Heart right ventricle (tissue), 16 donors: ENCODE measurements at places on chromosomes 3 and 15. TPM values are rescaled to one million over a fixed set of nuclear protein-coding genes. Genes with fewer than 3 reads are reported as not detected.

DNA sequence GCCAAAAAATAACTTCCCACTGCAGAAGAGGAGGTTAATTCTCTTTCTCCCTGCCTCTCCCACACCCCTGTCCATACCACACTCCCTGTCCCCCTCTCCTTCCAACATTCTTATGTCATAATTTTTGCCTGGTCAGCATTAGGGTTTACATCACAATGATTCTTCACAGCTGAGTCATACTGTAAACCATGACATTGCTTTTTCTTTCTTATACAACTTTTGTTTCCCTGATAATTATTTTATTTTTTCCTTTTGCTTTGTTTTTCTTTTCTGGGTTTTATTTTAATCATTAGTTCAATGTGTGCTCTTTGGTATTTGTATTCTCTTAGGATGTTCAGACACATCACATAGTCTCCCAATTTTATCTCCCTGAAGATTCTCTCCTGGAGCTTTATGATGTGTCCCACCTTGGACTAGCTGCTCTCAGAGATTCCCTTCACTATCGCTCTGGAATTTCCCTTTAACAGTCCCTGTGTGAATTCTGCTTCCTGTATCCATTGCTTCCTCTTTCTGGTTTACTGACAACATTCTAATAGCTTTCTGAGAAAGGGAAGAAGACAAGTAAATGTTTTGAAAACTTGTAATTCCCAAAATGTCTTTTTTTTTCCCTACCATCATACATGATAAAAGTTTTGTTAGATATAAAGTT lies 70.7 kb downstream of the SOX2 start:
- no peak for DNase-seq

DNA sequence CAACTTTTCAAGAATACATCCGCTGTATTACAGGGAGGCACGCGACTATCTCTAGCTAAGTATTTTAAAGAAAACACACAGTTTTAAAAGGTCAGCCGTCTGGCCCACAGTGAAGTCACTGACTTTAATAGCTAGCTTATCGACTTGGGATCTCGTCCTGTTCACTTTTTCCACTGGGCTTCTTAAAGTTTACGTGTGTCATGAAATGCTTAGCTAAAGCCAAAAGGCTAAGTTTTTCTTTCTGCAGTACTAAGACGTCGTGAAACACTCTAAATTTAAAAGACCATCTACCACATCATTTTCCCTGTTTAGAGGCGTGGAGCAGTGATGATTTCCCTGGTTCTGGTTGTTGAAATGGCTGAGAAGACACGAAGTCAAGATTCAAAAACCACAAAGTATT lies 27.1 kb downstream of the LRIG1 start:
- no peak for DNase-seq

DNA sequence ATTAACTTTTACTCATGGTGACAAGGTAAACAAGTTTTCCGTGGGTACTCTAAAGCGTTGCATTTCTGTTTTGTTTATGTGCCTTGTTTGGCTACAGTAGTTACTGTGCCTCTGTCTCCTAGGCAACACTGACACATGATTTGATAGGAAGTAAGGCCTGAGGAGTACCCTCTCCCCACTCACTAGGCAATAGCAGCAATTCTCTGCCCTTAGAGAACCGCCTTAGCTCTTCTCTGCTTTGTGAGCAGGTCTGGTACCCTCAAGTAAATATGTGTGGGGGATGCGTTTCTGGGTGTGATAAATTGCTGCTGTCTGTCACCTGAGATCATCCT lies at the start of gene IL5RA:
Gene IL5RA, minus strand, starts transcription at position 76 of the 332 bp plus-strand sequence. CDS start 5,390 bp downstream, outside the sequence.
- DNase-seq: no peak

DNA sequence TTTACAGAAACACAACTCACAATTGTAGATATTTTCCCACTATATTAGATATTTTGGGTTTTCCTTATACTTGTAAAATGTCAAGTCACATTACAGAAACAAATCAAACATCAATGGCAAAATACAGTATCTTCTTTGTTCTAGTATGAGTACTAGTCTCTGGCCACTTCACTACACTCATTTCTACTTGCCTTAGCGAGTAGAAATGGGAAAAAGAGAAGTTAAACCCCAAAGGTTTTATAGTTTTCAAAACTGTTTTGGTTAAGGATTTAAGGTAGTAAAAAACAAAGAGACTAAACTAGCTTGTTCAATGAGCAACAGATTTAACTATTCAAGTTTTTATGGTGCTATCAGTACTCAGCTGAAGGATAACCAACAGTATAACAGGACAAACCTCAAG lies 81.7 kb downstream of the BTD start:
- no peak for DNase-seq

GRCh38 chr3:167675848-167676247 lies 22.1 kb upstream of the WDR49 start:
- DNase-seq: no peak

GRCh38 chr3:50100386-50100785 lies 11.7 kb downstream of the RBM5 start:
- DNase-seq: no peak

- DNase-seq: no peak
Measured at GRCh38 chr3:105518203-105518602, 151.5 kb downstream of the ALCAM start.

GRCh38 chr3:182606905-182607504 lies 186.3 kb upstream of the ATP11B start:
- DNase-seq: no peak

The AGBL1 gene
- 0.02 TPM for total RNA-seq

GRCh38 chr15:55007561-55007960 lies 189.2 kb downstream of the RSL24D1 start:
- no peak for DNase-seq

GRCh38 chr3:172107403-172107802 lies 68.0 kb downstream of the FNDC3B start:
- no peak for DNase-seq

DNA sequence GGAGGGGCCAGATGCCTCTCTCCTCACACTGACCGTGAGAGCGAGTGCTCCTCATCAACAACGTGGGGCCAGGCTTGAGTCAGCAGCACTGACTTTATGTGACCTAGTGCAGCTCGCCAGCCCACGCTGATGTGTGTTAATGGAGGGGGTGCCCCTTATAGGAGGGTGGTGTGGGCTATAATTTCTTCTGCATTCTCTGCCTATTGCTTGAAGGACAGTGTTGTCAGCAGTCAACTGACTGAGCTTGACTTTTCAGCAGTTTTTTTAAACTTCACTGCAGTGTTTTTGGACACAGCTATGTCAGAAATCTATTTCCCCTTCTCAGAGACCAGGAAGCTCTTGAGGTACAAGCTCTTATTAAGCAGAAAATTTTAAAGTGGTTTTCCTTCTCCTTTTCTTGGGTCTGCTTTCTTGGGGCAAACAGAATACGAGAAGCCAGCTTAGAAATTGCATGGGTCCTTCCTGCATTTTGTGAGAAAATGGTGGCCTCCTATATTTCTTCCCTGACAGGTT lies 304.8 kb upstream of the CTDSPL start:
- DNase-seq: no peak

GRCh38 chr3:136672457-136672856 lies 79.7 kb downstream of the STAG1 start:
- no peak for DNase-seq

The C3orf49 gene
- not detected for total RNA-seq

The TM4SF1 gene
- total RNA-seq: 76.5 TPM

- no peak for DNase-seq
Measured at GRCh38 chr3:159234306-159234705, 432.5 kb downstream of the MFSD1 start.

DNA sequence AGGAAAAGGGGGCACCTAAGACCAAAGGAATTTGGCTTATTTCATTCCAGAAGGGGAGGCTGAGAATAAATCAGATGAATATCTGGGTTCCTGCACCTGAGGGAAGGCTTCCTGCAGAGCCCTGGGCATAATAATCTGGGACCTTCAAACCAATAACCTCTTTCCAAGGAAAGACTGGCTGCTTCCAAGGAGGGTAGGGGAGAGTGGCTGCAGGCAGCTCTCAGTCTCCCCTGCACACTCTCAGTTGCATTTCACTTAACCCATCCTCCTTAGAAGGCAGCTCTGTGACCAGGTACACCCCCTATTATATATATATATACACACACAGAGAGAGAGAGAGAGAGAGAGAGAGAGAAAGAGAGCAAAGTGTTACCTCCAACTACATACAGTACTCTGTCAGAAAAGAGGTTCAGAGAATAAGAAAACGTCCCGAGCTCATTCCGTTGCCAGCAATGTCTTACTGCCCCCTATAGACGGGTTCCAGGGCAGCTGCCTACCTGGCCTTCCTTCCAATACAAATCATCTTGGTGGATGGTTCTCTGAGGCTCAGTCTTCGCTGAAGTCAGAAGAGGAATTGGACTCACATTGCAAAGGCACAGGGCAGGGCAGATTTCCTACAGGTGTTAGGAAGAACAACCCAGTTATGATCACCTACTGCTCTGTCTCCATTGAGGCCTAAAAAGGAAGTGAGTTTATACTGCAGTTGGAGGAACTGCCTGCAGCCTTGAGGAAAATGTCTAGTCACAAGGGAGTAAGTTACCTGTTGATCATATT lies 26.1 kb downstream of the CAPN3 start:
- DNase-seq: no peak

GRCh38 chr3:170244576-170244975 lies 22.4 kb downstream of the PRKCI start:
- DNase-seq: no peak

The ESYT3 gene
- total RNA-seq: 1.3 TPM

- peak; percentile 76 for DNase-seq
Measured at GRCh38 chr15:98865397-98866339, 141.9 kb downstream of the PGPEP1L start.

DNA sequence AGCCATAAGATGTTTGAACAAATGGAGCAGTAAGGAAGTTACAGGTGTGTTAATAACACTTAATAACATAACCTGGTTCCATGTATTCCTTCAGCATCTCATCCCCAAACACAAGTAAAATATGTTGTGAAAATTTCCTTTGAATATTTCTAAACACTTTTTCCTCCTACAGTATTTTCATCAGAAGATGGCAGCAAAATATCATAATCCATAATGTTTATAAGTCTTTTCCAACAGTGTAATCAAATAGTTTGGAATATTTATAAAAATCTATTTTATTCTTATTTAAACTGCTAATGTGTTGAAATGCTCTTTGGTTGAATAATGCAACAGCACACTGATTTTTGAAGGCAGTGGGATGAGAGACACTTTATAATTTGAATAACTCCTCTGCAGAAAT lies 1020.5 kb downstream of the OTOL1 start:
- DNase-seq: no peak

The ADGRG7 gene
- total RNA-seq: not detected

The CFAP91 gene
- 0.61 TPM for total RNA-seq

DNA sequence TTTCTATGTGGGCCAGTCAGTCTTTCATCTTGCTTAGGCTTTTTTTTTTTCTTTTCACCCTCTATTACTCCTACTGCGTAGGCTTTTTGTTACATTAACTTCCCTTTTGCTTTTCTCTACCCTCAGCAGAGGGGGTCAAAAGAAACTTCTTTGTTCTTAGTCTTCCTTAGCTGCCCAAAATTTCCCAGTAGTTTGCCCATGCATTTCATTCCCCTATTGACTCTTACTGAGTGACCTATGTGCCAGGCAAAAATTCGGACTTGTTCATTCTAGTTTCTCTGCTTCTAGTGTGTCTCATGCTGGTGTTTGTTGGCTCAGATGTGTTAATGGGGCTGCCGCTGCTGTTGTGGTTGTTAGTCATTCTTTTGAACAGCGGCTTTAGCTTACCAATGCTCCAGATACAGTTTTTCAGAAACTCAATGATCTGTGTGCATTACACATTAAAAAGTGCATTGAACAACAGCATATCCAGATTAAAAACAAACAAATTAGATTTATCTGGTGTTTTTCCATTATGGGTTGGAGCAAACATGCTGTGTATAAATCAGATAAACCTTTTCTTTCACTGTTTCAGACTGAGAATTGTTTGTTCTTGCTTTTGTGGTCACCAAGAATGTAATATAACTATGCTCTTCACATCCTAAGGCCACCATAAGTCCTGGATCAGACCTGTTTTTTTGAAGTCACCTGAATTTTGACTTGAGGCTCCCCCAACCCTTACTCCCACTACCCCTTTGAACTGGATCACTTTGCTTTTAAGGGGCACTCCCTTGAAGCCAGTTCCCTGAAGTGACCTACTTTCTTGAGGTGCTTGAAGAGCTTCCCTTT lies 43.1 kb downstream of the PDE8A start:
- no peak for DNase-seq

DNA sequence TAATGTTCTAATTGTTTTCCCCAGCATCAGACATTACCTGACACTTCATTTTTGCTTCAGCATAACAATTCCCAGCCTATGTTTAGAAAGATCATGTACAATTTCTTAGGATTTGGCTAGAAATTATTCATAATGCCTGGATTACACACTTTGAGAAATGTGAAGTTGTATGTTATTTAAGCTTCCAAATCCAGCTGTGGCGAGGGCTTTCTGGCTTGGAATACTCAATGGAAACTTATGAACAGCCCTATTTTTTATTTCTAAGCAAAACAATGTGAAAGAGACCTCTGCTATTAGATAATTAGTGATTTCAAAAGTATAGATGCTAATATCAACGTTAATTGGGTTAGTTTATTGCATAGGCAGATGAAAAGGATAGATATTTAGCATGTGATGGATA lies 341.6 kb downstream of the ZNF385D start:
- no peak for DNase-seq

- DNase-seq: no peak
Measured at GRCh38 chr3:3015185-3016089, 94.7 kb downstream of the IL5RA start.

- DNase-seq: no peak
Measured at GRCh38 chr15:46111730-46112129, 476.9 kb downstream of the SQOR start.

- no peak for DNase-seq
Measured at GRCh38 chr3:126118591-126118990, 34.7 kb upstream of the SLC41A3 start.

- peak; percentile 60 for DNase-seq
Measured at GRCh38 chr15:68431792-68432401, at the start of gene ITGA11. Gene ITGA11, minus strand, starts transcription at chr15:68432163. Its CDS starts 97 bp downstream, at chr15:68432066.

GRCh38 chr3:53235545-53235944 lies 20.3 kb downstream of the TKT start:
- no peak for DNase-seq

- DNase-seq: no peak
Measured at GRCh38 chr15:66644869-66645268, 57.2 kb upstream of the SMAD6 start.

The TGM4 gene
- not detected for total RNA-seq

The SPTBN5 gene
- total RNA-seq: 1.7 TPM

The CSTA gene
- total RNA-seq: 0.85 TPM

The C3orf62 gene
- 2.5 TPM for total RNA-seq

The GOLGA8J gene
- not detected for total RNA-seq

The HESX1 gene
- total RNA-seq: 0.83 TPM
